ENCODE measurements at places on chromosomes 6 and 20.

DNA sequence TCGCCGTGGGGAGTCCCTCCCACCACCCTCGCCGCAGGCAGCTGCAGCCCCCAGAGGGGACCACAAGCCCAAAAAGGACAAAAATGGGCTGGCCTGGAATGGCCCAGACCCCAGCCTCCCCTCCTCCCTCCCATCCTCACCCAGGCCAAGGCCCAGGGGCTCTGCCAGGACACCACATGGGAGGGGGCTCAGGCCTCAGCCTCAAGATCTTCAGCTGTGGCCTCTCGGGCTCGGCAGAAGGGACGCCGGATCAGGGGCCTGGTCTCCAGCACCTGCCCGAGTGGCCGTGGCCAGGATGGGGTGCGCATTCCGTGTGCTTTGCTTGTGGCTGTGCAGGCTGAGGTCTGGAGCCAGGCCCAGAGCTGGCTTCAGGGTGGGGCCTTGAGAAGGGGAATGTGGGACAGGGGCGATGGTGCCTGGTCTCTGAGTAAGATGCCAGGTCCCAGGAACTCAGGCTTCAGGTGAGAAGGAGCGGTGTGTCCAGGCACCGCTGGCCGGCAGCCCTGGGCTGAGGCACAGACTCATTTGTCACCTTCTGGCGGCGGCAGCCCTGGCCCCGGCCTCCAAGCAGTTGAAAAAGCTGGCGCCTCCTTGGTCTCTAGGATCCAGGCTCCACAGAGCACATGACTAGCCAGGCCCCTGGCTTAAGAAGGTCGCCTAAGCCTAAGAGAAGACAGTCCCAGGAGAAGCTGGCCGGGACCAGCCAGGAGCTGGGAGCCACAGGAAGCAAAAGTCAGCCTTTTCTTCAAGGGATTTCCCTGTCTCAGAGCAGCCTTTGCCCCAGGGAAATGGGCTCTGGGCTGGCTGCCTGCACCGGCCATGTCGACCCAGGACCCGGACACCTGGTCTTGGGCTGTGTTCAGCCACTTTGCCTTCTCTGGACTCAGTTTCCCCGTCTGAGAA is 35.2 kb upstream of the MRGBP start:
- no peak for DNase-seq

GRCh38 chr6:148851683-148852556 is 105.1 kb downstream of the UST start:
- no peak for DNase-seq

GRCh38 chr6:155936127-155936526 is 480.5 kb upstream of the NOX3 start:
- DNase-seq: no peak

GRCh38 chr6:75363304-75363703 is 78.7 kb upstream of the TMEM30A start:
- DNase-seq: peak; percentile 11

- no peak for DNase-seq
Observed at GRCh38 chr6:51562198-51562597, 525.2 kb downstream of the PKHD1 start.

- DNase-seq: peak; percentile 89
Observed at GRCh38 chr6:104705095-104705707, 154.5 kb downstream of the HACE1 start.

- no peak for DNase-seq
Observed at GRCh38 chr6:163709693-163710092, 295.2 kb downstream of the QKI start.

DNA sequence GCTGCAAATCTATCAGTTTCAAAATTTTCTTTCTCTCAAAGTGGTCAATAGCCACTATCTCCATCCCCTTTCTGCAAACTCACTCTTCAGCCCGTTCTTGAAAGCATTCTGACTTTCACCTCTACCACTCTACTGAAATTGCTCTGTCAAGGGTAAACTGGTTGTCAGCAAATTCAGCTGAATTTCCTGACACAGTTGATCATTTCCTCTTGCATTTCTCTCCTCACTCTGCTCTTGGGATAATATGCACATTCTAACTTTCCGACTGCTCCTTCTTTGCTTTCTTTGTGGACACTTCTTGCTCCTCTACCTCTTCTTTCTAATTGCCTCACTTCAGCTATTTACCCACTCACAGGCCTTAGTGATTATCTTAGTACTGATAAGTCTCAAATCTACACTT is 73.7 kb upstream of the TINAG start:
- DNase-seq: no peak

- DNase-seq: no peak
Observed at GRCh38 chr6:93555292-93555691, 135.9 kb upstream of the EPHA7 start.

Data from fibroblast of lung (primary cell).